Activated B cell treated with CpG ODN at 0.5 μM for 24 hours (primary cell): ENCODE measurements at places on chromosomes 11 and 22. TPM values are rescaled to one million over a fixed set of nuclear protein-coding genes. Genes with fewer than 3 reads are reported as not detected.

PPFIA1 gene
- 52.3 and 53.3 TPM in 2 replicates for total RNA-seq

OR5B21 gene
- 0.60 and 0.71 TPM in 2 replicates for total RNA-seq

DNA sequence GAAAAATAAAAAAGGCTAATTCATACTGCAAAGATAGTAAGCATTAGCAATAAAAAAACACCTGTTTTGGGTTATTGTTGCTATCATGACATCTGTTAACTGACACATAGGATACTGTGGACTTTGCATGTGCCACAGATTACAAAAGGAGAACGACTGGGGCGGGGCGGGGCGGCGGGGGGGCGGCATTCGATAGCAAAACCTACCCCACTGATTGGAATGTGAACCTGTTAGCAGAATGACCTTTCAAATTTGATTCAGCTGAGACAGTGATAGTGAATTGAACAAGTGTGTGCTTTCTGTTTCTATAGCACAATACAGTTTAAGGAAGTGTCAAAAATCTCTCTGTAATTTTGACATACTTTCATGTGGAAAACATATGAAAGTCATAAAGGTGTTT, 14.9 kb downstream of the MMP20 start:
- H3K4me1 ChIP-seq = peaks cover 37% of the 10 kb centered on the region
- H3K4me3 ChIP-seq = no peak overlapping the region
- H3K27ac ChIP-seq = no peak overlapping the region
- no peaks in the 10 kb centered on the region for H3K27me3 ChIP-seq

TRIM49D1 gene
- not detected in 2 replicates for total RNA-seq

DNA sequence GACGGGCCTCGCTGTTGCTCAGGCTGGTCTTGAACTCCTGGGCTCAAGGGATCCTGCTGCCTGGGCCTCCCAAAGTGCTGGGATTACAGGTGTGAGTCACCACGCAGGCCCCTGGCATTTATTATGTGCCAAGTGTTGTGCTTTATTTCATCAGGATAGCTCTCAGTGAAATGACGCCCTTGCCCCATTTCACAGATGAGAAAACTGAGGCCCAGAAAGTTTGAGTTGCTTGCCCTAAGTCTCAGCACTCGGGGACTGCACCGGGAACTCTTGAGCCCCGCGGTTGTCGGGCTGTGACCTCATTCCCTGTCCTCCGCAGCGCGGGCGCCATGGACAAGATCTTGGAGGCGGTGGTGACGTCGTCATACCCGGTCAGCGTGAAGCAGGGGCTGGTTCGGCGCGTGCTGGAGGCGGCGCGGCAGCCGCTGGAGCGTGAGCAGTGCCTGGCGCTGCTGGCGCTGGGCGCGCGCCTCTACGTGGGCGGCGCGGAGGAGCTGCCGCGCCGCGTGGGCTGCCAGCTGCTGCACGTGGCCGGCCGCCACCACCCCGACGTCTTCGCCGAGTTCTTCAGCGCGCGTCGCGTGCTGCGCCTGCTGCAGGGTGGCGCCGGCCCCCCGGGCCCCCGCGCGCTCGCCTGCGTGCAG, 7.3 kb downstream of the USP35 start:
- no peaks in the 10 kb centered on the region for H3K27me3 ChIP-seq
- no peak overlapping the region for H3K4me3 ChIP-seq
- H3K27ac ChIP-seq = no peak overlapping the region
- no peak for DNase-seq
- H3K4me1 ChIP-seq = peaks cover 3% of the 10 kb centered on the region

DNA sequence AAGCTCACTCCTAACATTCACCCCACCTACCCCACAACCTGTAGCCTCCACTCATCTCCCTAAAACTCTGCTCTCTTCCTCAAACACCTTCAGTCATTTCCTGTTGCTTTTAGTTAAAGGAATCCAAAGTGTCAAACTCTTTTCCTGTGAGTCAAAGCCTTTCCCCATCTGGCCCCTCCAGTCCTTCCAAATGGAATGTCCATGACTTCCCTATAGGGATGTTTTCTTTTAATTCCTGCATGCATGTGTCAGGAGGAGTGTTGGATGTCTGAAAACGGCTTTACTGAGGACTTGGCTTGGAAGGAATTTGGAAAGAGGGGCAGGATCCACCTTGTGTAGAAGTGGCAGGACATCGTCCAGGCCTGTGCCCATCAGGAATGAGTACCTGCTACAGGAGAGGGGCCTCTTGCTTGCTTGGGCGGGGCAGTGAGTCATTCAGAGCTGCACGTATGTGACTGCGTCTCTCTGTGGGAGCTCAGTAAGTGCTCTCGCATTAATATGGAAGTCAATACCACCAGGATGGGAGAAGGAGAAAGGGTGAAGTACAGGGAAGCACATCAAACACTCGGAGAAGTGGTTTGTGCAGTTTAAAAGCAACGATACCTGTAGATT, 491.9 kb downstream of the OPCML start:
- no peak for DNase-seq
- H3K27me3 ChIP-seq = no peaks in the 10 kb centered on the region
- no peaks in the 10 kb centered on the region for H3K36me3 ChIP-seq
- H3K27ac ChIP-seq = no peak overlapping the region
